ENCODE measurements at places on chromosomes 5 and 9.

DNA sequence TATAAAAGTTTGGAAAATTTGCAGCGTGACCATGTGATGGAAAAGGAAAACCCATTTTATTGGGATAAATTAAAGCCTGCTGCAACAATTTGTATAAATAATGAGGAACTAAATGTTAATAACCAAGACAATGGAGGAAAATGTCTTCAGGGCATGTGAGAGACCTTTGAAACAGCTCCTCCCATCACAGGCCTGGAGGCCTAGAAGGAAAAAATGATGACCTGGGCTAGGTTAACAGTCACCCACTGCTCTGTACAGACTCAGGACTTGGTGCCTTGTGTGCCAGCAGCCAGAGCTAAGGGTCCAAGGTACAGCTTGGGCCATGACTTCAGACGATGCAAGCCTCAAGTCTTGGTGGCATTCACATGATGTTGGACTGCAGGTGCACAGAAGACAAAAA lies 22.0 kb upstream of the UGT3A1 start:
- DNase-seq: no peak

DNA sequence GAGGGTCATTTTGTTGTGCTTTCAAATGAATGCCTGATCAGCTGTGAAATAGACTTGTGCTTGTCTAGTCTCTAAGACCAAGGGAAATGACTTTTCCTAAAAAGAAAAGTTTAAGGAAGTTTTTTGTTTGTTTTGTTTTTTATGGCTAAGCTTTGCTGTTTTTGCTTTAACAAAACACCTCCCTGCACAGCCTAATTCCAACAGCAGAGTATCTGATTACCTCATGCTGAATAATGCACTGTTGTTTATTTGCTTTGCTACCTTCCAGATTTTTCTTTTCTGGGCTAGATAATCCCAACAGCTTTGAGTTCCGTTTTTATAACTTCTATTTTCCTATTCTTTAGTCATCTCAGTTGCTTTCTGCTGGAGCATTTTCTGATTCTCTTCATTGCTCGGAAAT lies 95.8 kb downstream of the AOPEP start:
- no peak for DNase-seq

GRCh38 chr9:86598411-86599239 lies 244.4 kb upstream of the TUT7 start:
- no peak for DNase-seq

GRCh38 chr9:87443461-87443860 lies 54.2 kb upstream of the DAPK1 start:
- DNase-seq: no peak

- DNase-seq: no peak
Measured at GRCh38 chr9:120306088-120306487, 273.9 kb downstream of the CDK5RAP2 start.

- no peak for DNase-seq
Measured at GRCh38 chr5:170006021-170006420, 25.7 kb upstream of the INSYN2B start.

DNA sequence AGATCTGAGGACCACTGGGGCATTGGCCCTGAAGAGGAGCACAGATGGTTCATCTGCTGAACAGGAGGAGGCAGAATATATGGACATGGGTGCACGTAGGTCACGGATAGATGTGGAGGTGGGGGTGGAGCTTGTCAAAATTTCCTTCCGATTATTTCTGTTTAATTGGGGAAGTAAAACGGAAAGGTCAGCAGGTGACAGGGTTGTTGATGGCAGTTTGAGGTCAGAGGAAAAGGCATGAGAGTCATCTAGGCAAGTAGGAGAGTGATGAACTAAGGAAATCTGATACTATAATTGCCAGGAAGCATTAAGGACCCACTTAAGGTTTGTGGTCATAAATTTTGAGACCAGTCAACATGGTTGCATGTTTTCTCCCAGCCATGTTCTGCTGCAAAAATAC lies 8.4 kb upstream of the FAM81B start:
- peak; percentile 39 for DNase-seq

DNA sequence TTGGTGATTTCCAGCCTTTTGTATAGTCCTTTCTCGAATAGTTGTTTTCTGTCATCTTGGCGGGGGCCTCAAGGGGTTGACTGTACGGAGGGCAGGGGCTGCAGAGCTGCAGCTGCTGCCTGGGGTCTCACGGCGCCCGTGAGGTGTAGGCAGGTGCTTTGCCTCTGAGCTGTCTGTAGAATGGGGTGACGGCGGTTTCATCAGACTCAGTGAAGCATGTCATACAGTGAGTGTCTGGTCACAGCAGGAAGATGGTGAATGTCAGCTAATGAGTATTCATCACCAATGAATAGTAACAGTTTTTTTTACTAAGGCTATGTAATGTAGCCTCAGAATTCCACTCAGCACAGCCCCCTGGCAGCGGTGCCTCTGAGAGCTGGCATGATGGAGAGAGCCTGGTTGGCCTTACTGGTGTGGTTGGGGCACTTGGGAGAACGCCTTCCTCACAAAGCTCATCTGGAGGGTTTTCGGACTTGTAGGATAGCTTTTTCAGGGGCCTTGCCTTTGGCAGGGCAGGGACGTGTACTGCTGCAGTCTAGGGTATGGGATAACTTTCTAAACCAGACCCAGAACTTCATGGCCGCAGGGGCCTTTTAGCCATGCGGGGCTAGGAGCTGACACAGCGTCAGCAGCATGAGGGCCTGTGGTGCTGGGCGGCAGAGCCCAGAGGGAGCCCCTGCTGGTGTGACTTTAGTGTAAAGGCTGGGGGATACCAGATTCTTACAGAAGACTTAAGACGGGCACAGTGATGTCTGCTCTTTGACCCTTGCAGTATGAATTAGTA lies 15.0 kb downstream of the TENT4A start:
- no peak for DNase-seq

DNA sequence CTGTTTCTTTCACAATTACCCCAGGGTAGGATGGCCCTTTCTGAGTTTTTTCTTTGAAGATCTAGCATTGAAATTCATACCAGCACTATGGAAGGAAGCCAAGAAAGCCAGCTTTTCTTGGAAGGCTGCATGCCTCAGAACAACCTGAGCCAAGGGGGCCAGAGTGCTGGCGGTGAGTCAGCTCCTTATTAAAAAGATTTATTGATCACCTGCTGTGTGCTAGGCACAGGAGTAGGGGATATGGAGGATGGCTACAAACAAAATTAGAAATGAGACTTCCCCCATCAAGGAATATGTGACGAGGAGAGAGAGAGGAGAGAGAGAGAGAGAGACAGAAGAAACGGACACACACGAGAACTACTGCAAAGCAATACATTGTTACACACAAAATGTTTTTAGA lies 184.6 kb upstream of the PUM3 start:
- no peak for DNase-seq

GRCh38 chr5:22495016-22495720 lies 358.0 kb downstream of the CDH12 start:
- DNase-seq: no peak

DNA sequence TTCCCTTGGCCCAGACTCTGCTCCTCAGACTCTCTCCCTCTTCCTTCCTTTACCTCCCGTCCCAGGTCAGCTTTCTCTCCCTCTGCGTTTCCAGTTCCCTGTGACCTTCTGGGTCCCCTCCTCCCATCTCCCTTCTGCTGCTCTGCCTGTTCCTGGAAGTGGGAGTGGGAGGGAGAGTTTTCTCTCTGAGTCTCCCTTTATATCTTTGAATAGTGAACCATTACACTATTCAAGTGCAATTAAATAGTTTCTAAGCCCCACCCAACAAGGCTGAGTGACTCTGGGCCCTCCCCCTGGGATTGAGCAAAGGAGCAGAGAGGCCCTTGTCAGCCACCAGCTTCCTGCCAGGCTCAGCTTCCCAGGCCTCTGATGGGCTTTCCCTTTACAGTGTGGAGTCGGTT lies 34.8 kb downstream of the THBS4 start:
- DNase-seq: no peak
